Cerebellar cortex (tissue), 1 donor: ENCODE measurements at places on chromosomes 6 and 20.

DNA sequence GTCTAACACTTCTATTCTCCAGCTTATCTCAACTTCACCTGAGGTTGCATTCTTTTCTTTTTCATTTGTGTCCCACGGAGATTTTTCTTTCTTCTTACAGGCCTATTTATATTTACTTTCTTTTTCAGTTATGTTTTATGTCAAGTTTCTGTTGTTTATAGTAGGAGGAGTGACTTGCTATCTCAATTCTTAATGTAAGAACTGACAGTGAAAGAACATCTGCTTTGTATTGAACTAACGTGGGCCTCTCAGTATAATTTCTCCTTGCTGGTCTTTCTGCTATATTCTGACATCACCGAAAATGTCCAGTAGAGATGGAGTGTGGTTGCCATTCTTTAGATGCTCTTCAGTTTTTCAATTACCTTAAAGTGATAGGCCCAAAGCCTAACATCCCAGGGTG, 521.7 kb downstream of the EPM2A start:
- no peak for DNase-seq

- no peak for DNase-seq
Measured at GRCh38 chr6:19968201-19968600, 131.0 kb downstream of the ID4 start.

DNA sequence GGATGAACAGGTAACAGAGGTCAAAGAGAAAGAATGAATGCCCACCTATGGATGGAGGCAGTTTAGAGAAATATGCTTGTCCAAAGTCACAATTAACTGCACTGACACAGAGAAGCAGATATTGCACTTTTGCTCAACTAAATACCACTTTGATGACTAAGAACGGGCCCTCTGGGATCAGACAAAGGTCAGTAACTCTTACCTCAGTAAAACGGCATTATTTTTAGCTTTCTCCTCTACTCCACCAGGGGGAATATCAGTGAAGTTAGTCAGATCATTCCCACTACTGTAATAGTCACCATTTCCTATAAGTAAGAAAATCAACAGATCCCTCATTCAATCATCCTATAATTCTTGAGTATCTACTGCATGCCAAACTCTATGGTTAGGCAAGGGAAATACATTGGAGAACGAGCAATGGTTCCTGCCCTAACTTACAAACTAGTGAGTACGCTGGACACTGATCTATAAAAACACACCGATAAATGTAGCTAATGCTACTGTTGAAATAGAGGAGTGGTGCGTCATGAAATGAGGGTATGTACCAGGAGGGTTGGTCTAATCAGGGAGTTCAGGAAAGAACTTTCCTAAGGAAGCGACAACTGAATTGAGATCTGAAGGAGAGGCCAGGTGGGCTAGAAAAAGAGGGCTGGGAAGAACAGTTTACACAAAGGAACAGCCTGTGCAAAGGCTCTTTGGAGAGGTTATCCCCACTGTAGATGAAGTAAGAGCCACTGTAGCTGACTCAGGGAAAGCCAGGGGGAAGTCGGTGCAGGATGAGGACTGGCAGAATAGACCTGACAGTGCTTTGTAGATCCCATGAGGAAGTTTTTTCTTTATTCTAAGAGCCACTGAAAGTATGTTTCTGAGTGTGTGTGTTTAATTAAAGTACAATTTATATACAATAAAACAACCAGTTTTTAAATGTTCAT, 9.2 kb downstream of the ECI2 start:
- DNase-seq = no peak

GRCh38 chr6:13412639-13413465, 74.5 kb downstream of the GFOD1 start:
- no peak for DNase-seq

DNA sequence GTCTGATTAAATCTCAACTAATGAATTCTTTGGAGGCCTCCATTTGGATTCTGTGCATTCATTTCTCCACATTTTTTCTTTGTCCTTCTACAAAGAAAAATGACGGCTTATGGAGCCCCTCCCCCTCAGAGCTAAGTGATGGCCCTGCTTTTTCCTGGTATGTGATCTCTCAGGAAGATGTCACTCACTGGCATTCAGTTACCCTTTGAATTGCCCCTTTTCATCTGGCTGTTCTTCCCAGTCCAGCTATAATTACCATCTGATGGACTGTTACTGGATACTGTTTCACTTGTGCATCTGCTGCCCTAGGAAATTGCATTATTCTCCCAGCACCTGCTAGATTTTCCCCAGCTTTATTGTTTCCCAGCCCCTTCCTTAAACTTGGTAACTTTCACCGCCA, 151.9 kb downstream of the CFAP61 start:
- no peak for DNase-seq

GRCh38 chr6:150599199-150600009, at the start of gene PLEKHG1:
PLEKHG1 (plus strand) TSS chr6:150599885; CDS start chr6:150733682, 133,797 bp downstream.
- DNase-seq = no peak

DNA sequence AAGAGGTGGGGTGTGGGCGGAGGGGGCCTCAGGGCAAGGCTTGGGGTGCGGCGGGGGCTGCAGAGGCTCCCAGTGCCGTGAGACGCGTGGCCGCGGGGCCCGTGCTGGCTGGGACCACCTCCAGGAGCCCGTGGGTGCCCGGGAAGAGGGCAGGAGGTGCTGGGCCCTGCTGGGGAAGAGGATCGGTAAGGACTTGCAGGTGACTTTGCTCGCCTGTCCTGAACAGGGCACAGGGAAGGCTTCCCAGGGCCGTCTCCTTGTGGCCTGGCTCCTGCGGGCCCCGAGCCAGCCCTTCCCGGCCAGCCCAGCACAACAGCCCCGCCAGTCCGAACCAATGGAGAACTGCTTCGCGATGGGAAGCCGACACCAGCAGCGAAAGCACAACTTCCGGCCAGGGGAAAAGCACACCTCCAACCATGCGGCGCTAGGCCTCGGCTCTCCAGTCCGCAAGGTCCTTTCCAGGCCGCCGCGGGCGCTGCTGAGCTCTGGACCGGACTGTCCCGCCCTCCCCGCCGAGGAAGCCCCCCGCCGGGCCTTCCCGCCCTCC, 32.3 kb downstream of the IRF4 start:
- no peak for DNase-seq

DNA sequence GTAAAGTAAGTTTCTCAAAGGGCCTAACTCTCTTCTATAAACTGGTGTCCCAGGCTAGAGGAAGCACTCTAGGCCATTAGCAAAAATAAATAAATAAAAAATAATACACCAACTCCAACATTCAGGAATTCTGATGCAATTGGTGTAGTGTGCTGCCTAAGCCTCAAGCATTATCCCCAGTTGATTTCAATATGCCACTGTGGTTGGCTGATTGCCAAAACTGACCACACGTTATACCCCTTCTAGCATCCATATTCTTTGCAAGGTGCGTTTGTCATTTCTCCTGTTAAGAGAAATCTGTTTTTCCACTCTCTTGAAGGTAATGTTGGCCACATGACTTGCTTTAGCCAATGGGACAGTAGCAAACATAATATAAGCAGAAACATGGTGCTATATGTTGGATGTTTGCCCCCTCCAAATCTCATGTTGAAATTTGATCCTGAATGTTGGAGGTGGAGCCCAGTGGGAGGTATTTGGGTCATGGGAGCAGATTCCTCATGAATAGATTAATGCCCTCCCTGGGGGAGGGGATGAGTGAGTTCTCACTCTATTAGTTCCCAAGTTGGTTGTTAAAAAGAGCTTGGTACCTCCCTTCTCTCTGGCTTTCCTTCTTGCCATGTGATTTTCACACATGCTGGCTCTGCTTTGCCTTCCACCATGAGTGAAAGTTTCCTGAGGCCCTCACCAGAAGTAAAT, 71.9 kb upstream of the PLCB4 start:
- DNase-seq = no peak

DNA sequence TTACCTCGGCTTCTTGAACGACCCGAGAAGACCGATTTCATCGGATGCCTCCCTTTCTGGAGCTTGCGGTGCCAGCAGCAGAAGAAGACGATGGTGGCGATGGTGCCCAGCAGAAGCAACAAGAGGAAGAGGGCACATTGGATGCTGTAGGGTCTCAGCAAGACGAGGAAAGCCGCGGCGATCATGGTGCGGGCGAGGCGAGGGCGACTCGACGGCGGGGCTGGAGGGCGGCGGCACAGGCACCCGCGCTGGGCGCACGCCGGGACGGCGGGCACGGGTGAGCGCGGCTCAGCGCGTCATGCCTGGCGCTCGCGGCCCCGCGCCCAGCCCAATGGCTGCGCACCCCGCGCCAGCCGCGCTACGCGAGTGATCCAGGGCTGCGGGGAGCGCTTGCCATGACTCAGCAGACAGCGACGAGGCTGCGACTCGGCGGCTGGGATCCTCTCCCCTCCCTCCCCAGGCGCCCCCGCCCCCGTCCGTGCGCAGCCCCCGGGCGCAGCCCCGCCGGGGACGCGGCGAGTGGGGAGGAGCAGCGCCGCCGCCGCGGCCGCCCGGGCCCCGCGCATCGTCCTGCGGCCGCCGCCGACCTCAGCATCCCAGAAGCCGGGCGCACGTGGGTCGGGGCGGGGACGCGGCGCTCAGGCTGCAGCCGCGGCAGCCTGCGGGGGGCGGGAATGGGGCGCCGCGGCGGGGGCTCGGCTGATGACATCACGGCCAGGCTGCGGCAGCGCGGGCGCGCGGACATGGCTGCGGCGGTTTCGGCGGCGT, at the start of gene BEND6:
Gene BEND6 (plus strand): TSS at position 705 of the 768 bp plus-strand sequence. CDS start 26,704 bp downstream, outside the sequence.
- peak; percentile 56 for DNase-seq

GRCh38 chr6:21079468-21080048, 514.0 kb upstream of the SOX4 start:
- no peak for DNase-seq

DNA sequence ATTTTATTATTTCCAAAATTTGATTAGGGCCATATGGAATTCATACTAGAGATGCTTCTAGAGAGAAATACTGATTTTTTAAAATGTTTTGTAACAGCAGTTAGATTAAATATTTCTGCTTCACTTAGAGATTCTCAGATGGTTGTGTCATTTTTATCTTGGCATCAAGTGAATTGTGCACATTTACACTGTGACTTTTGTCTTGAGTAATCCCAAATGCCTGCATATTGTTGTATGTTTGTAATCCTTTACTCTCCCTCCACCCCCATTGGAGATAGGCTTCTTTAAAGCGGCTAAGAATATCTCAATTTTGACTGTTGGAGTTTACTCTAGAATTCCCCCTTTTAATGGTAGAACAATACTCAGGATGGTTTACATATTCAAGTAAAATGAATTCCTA, 19.0 kb downstream of the STX16 start:
- no peak for DNase-seq

DNA sequence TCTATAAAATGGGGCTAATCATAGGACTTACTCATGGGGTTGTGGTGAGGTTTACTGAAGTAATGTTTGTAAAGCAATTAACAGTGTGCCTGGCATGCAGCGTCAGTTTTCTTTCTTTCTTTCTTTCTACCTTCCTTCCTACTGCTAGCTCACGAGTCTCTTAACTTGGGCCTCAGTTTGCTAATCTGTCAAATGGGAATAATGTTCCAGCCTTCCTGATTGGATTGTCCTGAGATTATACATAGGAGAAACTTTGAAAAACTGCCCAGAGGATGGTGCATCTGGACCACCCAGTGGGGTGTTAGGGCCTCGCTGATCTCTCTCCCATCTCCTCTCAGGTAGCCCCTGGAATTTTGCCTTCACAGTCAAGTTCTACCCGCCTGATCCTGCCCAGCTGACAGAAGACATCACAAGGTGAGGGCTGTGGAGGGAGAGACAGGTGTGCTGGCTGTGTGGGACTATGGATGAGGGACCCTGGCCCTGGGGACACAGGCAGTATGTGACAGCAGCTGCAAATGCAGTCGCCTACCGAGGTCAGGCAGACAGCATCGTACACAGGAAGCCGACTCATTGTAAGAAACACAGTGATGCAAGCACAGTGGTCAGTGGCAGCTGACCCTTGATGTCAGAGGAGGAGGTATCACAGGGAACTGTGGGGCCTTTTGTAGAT, 27.5 kb downstream of the EPB41L1 start:
- no peak for DNase-seq

GRCh38 chr6:139369068-139369467, 5.4 kb downstream of the CITED2 start:
- peak; percentile 83 for DNase-seq

- DNase-seq = peak; percentile 71
Measured at GRCh38 chr6:24613361-24614042, 32.5 kb downstream of the KIAA0319 start.

GRCh38 chr20:57807401-57808263, 97.8 kb upstream of the PMEPA1 start:
- DNase-seq = no peak

GRCh38 chr20:5177071-5177470, 50.3 kb downstream of the CDS2 start:
- DNase-seq = no peak

DNA sequence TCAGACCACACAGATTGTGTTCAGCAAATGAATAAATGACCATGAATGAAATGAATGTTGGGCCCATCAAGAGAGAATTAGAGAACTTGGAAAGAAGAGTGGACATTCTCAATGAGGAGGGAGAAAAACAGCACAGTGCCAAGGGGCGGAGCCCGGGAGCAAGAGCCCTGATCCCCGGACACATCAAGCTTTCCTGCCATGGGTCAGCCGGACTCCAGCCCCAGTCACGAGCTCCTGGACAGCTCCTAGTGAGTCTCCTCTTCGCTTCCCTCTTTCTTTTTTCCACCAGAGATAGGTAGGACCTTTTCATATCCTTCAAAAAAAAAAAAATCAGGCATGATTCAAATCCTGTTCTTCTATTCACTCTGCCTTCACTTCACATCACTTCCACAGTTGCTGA, 274.2 kb downstream of the NRN1 start:
- DNase-seq = no peak

GRCh38 chr6:56656466-56656865, 13.8 kb upstream of the DST start:
- DNase-seq = no peak

- DNase-seq = no peak
Measured at GRCh38 chr6:35710241-35710847, 21.6 kb upstream of the FKBP5 start.

DNA sequence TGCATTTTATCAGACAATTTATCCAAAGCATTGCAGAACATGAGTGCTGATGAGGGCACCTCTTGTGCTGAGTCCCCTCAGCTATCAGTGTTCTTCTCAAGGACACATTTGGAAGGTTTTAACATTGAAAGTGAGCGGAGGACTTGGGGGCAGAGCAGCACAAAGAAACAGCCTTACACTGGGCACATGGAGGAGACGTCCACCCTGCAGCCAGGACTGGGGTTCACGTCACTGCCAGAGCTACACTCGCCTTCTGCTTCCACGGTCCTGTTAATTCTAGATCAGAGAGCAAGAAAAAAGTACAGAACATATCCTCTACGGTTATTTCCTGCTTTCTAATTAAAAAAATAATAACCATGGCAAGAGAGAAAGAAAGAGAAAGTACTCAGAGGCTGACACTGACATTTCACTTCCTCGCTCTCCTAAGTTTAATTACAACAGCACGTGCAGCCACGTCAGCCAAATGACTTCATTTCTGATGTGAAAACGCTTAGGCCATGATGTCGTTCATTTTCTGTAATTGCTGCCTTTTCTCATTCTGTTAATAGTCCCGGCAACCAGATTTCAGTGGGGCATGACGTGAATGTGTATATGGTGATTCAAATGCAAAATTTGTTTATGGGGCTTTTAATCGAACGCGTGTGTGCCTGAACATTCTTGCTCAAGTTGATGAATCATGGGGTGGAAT, 5.1 kb downstream of the PRND start:
- no peak for DNase-seq
